ENCODE measurements at places on chromosomes 6 and 20. TPM values are rescaled to one million over a fixed set of nuclear protein-coding genes. Genes with fewer than 3 reads are reported as not detected.

GRCh38 chr6:120274547-120274946, 925.0 kb upstream of the MAN1A1 start:
- DNase-seq, result no peak

The NKX2-2 gene
- total RNA-seq, result 0.13 TPM

The WFDC5 gene
- not detected for total RNA-seq

DNA sequence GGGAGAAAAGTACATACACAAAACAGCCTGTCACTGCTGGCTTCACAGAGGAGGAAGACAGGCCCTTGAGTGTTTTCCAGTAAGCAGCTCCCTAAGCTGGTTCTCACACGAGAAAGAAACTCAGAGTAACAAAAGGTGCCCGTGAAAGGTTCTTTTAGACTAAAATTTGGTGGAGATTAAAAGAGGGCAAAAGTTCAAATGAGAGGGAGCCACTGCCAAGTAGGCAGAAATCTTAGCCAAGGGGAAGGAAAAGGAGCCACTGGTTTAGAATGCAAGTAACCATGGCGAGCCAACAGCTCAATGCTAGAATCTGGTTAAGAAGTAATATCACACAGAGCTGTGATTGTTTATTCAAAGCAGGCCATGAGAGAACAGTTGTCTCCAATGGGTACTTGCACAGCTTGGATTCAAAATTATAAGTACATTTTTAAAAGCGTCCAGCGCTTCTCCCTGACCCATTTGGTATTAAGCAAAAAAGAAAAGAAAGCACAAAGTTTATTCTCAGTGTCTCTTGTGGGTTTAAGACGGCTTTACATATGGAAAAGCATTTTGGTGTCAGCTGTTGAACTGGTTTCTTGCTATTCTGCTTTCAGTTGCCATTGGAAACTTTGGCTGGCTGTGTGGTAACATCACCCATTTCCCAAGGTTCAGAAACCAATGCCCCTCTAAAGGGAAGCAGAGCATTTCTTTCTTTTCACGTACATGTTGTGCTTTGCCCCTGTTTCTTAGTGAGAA, 648.5 kb downstream of the RNF144B start:
- DNase-seq, result no peak

- no peak for DNase-seq
Measured at GRCh38 chr6:29675561-29675960, 5.4 kb downstream of the ZFP57 start.

DNA sequence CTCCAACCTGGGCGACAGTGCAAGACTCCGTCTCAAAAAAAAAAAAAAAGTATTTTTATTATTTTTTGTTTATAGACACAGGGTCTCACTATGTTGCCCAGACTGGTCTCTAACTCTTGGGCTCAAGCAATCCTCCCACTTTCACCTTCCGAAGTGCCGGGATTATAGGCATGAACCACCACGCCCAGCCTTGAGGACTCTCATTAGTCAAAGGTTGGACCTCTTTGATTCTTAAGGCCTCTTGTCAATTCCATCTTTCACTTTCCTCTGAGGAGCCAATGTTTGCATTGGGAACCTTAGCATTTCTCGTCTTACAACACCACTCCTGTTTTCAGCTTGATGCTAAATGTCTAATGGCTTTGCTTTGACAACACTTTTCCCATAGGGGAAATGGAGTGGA, 16.1 kb upstream of the CDK19 start:
- no peak for DNase-seq

The DPPA5 gene
- not detected for total RNA-seq

DNA sequence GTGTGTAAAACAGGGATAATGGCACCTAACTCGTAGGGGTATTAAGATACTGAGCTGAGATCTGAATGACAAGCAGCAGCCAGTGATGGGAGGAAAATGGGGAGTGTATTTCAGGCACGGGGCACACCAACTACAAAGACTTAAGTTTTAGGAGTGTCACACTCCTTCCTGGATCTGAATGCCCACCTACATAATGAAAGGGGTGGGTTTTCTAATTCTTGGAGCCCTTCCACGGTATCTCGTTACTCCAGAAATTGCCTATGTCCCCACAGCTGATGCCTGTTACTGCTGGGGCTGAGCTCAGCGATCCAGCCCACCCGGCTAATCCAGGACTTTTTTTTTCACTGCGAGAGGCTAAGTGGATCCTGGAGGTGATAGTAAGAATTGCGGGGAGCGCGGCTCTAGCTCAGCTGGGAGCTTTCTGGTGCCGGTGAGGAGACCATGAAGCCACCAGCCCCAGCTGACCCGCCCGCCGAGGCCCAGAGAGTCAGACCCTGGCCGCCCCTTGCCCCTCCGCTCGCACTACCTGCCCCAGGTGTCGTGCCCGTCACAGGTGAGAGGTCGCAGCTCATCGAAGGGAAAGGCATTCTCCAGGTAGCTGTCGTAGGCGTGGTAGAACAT, 727 bp downstream of the EDEM2 start:
- no peak for DNase-seq

The EYA2 gene
- total RNA-seq, result not detected

DNA sequence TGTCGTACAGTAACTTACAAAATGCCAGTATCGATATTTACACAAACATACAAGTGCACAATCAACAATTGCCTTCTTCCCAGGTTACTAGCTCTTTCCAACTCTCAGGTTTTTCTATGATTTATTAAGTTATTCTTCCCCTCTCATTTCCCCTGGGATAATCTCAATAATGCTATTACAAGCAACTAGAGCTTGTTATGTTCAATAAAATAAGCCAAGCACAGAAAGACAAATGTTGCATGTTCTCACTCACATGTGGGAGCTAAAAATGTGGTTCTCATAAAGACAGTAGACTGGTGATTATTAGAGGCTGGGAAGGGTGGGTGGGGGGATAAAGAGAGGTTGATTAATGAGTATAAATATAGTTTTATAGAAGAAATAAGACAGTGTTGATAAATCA, 577.1 kb downstream of the HACE1 start:
- no peak for DNase-seq

DNA sequence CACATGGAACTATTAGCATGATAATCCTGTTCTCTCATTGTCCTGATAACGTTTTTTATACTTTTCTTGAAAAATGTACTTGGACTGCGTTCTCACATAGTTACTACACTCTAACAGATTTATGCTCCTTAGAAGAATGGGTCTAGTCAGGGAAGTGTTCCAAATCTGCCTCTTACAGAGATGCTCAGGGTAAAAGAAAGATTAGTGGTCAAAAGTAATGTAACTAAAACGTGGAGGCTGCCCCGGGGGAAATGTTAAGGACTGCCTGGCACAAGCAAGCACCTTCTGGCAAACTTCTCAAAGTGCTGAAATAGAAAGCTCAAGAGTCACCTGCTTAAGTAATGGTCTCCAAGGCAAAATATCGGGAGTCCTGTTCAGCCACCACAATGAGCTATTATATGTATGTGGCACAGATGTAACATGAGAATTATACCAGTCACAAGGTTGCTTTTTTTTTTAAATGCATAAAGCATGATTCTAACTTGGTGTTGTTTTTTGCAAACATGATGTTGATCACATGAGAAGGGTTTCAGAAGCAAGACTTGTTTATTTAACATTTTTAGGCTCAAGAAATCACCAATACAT, 244.5 kb upstream of the JARID2 start:
- DNase-seq, result no peak

DNA sequence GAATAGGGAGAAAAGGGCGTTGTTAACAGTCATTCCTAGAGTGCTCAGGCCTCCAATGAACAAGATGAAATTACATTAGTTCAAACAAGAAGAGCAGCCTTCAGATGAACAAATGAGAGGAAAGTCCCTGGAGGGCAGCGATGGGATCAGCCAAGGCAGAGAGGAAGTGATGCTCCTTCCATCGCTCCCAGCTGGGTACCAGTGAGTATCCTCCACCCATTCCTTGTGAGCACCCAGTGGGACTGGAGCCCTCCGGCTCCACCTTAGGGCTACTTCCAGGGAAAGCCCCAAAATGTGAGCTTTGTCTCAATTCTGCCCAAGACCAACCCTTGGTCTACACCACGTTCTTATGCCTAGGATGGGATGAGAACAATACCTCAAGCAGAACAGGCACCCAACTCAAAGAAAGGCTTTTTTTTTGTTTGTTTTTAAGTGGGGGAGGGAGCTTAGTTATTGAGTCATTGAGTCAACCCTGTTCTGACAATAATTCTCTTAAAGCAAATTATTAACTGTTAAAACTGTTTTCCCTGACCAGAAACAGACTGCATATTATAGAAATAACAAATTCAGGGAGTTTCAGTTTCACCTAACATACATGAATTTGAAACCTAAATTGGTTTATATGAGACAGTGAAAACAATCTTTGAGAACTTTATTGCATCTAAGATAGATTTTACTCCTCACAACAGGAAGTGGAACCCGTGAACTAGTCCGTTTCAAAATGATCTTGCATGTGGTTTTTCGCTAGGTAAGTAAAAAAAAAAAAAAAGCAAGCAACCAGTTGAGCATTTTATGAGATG, 106.9 kb downstream of the IPCEF1 start:
- DNase-seq, result no peak

- DNase-seq, result no peak
Measured at GRCh38 chr6:142729618-142730017, 215.4 kb downstream of the HIVEP2 start.

GRCh38 chr20:57977141-57977540, 251.3 kb downstream of the ANKRD60 start:
- no peak for DNase-seq

DNA sequence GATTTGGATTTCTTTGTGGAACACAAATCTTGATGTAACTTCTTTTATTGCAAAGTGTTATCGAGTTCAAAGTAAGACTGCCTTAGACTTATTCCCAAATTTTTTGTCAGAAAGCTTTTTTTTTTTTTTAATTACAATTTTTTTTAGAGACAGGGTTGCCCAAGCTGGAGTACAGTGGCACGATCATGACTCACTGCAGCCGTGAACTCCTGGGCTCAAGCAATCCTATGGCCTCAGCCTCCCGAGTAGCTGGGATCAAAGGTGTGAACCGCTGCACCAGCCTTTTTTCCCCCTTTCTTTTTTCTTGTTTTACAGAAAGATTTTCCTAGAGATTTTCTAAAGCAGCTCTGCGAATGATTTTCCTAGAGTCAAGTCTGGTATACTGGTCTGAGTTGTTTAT, 2.8 kb downstream of the RIOK1 start:
- no peak for DNase-seq

DNA sequence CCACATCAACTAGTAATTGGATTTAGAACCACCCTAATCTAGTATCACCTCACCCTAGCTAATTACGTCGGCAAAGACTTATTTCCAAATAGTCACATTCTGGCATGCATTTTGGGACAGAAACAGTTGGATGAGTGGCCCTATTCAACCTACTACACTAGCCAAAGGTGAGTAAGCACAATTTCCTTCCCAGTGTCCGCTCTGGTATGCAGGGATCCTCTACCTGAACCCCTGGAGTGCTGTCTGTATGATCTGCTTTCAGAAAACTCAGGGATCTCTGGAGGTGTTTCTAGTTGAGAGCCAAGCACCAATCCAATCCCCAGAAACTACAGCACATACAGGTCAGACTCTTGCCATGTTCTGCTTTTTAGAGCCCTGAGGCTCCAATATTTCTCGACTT, 717.4 kb upstream of the MANEA start:
- DNase-seq, result no peak

GRCh38 chr6:97151601-97152000, 131.4 kb downstream of the MMS22L start:
- DNase-seq, result no peak

DNA sequence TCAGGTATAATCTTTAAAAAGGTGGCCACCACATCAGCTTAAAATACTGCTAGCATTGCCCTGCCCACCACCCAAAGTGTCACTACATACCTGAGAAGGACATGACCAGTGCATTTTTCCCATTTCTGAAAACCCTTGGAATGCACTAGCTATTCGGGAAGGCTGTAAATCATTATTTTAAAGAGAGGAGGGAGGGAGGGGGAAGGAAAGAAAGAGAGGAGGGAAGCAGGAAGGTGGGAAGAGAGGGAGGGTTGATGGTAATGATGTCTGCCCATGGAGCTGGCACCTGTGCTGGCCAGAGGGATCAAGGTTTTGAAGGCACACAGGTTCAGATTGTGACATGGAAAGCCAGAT, 32.4 kb downstream of the VAPB start:
- DNase-seq, result no peak

The LIME1 gene
- total RNA-seq, result 5.8 TPM

The SPATS1 gene
- not detected for total RNA-seq

DNA sequence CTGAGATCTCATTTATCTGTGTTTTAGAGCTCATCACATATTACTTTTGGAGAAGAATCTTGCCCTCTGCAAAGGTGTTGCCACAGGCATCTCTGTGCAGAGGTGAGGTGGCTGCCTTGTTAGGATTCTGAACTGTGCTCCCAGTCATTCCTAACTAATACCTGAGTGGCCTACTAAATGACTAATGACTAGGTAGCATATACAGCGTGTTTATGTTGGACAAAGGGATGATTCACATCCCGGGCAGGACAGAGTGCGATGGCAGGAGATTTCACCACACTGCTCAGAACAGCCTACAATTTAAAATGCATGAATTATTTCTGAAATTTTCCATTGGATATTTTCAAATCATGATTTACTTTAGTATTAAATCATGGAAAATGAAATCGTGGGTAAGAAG, 23.1 kb upstream of the CGA start:
- peak; percentile 57 for DNase-seq

- no peak for DNase-seq
Measured at GRCh38 chr6:33750244-33750991, 3.7 kb upstream of the IP6K3 start.

DNA sequence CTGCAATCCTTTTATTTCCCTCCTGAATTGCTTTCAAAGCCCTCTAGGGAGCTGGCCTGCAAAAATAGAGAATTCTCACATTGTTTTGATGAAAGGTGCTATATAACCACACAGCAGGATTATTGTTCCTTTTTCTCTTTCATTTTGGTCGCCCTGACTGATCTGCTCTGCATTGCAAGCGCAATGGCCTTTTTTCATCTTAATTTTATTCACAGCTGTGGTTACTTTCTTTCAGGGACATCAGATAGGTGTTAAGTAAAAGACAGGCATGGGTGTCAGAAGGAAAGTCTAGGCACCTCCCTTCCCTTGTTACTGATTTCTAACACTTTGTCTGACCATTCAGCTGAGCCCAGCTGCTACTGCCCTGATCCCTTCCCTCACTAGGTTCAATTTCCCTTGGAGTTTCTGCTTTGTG, 850.5 kb upstream of the MAP3K7 start:
- no peak for DNase-seq

The C6orf132 gene
- not detected for total RNA-seq

The SCRT2 gene
- total RNA-seq, result not detected

- DNase-seq, result no peak
Measured at GRCh38 chr6:31713465-31713864, 1.7 kb upstream of the LY6G6D start.

DNA sequence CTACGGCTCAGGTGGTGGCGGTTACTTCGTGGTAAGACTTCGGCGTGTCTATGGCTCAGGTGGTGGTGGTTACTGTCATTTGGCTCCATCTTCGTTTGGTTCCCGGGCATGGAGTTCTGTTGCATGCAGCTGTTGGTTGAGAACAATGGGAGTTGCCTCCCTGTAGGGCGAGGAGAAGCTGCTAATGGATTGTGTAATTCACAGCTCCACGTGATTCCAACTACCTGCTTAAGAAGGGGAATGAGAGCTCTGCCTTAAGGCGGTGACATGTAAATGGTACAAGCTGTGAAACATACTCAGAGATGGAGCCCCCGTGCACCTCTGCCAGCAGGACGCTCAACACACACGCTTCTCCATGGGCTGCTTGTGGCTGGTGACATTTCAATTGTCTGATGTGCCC, 12.4 kb upstream of the DACT2 start:
- no peak for DNase-seq

GRCh38 chr20:17860301-17861197, 108.0 kb downstream of the SNX5 start:
- no peak for DNase-seq

The UST gene
- total RNA-seq, result 14.0 TPM

The CLPSL2 gene
- not detected for total RNA-seq

Measured in HT1080 (cell line).